Pancreas (tissue), 10 donors: ENCODE measurements at places on chromosomes 6 and 20. TPM values are rescaled to one million over a fixed set of nuclear protein-coding genes. Genes with fewer than 3 reads are reported as not detected.

DNA sequence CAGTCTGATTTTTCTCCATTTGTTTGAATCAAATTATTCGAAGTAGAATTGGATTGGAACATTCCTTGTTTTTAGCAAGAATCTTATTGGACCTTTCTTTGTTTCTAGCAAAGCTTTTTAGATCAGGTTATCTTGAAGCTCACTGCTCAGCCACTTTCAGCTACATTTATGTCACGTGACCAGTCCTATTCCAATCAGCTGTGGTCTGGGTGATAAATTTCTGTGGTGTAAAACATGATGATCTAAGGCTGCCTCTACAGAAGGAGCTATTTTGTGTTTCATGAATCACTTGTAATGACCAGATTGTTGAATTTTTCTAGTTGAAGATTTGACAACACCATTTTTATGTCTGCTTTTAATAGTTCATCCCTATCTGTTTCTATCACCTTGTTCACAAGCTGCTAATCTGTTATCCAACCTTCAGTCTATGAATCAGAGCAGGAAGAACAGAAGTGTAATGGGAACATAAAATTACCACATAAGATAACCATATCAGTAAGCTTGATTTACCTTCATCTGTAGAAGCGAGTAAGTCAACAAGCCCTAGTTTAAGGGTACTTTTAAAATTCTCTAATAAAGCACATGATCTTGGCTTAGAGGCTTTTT, 101.0 kb upstream of the MAP3K7 start:
- H3K4me3 ChIP-seq: no peak overlapping the region
- H3K27ac ChIP-seq: no peak overlapping the region
- no peak for DNase-seq
- H3K27me3 ChIP-seq: peaks cover 3% of the 10 kb centered on the region
- H3K4me1 ChIP-seq: no peaks in the 10 kb centered on the region

DNA sequence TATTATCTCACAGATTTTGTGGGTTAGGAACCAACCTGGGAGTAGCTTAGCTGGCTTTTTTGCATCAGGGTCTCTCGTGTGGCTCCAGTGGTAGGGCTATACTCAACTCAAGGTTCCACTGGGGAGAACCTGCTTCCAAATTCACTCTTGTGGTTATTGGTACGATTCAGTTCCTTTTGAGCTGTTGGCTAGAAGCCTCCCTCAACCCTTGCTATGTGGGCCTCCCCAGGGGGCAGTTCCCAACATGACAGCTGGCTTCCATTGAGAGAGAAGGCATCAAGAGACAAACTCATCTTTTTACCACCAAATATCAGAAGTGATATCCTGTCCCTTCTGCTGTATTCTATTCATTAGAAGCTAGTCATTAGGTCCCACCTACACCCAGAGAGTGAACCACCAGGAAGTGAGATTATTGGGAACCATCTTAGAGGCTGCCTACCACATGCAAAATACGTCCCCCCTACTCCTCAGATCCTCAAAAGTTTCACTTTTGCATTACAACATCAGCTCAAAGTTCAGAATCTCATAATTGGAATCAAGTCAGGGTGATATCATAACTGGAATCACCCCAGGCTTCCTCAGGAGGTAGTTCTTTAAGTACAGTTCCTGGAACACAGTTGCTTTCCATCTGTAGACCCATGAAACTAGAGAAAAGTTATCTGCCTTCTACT, 30.9 kb downstream of the MKKS start:
- H3K4me1 ChIP-seq: peaks cover 4% of the 10 kb centered on the region
- no peak overlapping the region for H3K4me3 ChIP-seq
- no peaks in the 10 kb centered on the region for H3K36me3 ChIP-seq
- no peaks in the 10 kb centered on the region for H3K27me3 ChIP-seq

- no peak for DNase-seq
- no peaks in the 10 kb centered on the region for H3K36me3 ChIP-seq
- no peak overlapping the region for H3K27ac ChIP-seq
- H3K4me1 ChIP-seq: peaks cover 10% of the 10 kb centered on the region
- no peak overlapping the region for H3K4me3 ChIP-seq
Observed at GRCh38 chr6:6560909-6561308, 27.6 kb upstream of the LY86 start.

DNA sequence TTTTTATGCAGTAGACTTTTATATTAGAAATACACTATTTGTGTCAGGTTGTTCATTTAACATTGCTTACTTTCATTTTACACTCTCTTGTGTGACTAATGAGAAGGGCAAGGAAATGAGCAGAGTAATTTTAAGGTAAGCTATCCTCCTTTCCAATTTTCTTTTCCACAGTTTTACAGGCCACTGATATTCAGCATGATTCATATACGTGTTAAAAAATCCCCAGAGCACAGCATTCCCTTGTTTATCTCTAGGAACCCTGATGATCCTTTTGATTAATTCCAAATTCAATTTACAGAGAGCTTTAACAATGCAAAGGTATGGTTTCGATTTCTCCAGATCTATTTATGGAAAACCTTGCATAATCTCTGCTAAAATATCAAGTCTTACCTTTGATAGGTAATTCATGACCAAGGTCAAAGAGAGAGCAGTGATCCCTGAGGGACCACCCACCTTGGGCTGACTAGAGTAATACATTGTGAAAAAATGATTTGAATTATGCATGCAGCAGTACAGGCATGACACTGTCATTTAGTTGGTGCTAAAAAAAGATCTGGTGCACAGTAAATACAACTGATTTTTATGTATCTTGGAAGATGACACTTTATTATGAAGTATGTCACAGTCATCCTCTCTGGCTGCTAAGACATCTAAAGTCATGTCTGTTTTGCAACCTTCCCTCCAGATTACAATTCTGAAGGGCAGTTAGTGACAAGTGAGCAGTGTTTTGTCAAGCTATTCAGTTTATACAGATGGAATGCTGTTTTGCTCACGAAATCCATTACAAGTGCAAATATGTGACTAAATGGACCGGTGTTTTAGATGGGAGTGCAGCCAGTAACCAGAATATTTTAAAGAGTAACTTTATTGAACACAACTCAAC, 736.6 kb downstream of the EPHA7 start:
- no peak for DNase-seq
- H3K36me3 ChIP-seq: no peaks in the 10 kb centered on the region
- no peak overlapping the region for H3K4me3 ChIP-seq
- H3K27me3 ChIP-seq: no peaks in the 10 kb centered on the region
- H3K4me1 ChIP-seq: no peaks in the 10 kb centered on the region

GRCh38 chr20:23449421-23449820, 3.3 kb downstream of the CST11 start:
- no peaks in the 10 kb centered on the region for H3K36me3 ChIP-seq
- no peak overlapping the region for H3K27ac ChIP-seq
- no peaks in the 10 kb centered on the region for H3K4me1 ChIP-seq
- DNase-seq: no peak

GRCh38 chr6:57313711-57314471, 3.5 kb upstream of the PRIM2 start:
- peaks cover 12% of the 10 kb centered on the region for H3K4me1 ChIP-seq
- H3K27ac ChIP-seq: no peak overlapping the region
- no peaks in the 10 kb centered on the region for H3K36me3 ChIP-seq
- H3K27me3 ChIP-seq: no peaks in the 10 kb centered on the region
- H3K4me3 ChIP-seq: no peak overlapping the region

DNA sequence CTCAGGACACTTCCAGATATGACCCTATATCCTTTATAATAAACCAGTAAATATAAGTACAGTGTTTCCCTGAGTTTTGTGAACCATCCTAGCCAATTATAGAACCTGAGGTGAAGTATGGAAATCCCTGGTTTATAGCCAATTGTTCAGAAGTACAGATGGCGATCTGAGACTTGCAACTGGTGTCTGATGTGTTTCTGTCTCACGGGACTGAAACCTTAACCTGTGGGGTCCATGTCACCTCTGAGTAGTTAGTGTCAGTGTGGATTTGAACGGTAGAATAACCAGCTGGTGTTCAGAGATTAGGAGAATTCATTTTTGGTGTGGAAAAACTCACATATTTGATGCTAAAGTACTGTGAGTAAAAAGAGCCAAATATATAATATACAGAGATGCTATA, 606.6 kb downstream of the MAFB start:
- DNase-seq: no peak
- no peak overlapping the region for H3K27ac ChIP-seq
- no peaks in the 10 kb centered on the region for H3K27me3 ChIP-seq
- H3K4me3 ChIP-seq: no peak overlapping the region
- H3K36me3 ChIP-seq: no peaks in the 10 kb centered on the region

DNA sequence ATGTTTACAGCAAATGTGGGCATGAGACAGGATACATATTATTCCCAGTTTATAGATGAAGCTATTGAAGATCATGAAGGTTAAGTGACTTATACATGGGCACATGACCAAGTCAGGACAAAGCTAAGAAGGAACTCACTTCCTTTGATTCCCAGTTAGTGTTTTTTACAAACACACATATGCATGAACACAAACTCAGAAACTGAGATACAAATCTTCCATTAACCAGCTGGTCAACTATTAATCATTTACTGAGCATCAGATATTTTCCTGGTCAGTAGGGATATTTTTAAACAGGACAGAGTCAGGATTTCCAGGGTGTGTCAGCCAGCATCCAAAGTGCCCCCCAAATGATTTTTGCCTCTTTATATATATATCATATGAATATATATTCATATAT, 222.2 kb downstream of the OGFRL1 start:
- H3K4me3 ChIP-seq: no peak overlapping the region
- H3K36me3 ChIP-seq: no peaks in the 10 kb centered on the region
- no peak for DNase-seq

- H3K27me3 ChIP-seq: no peaks in the 10 kb centered on the region
- no peaks in the 10 kb centered on the region for H3K36me3 ChIP-seq
- H3K4me1 ChIP-seq: no peaks in the 10 kb centered on the region
Observed at GRCh38 chr6:36413489-36414480, 26.3 kb upstream of the ETV7 start.

DNA sequence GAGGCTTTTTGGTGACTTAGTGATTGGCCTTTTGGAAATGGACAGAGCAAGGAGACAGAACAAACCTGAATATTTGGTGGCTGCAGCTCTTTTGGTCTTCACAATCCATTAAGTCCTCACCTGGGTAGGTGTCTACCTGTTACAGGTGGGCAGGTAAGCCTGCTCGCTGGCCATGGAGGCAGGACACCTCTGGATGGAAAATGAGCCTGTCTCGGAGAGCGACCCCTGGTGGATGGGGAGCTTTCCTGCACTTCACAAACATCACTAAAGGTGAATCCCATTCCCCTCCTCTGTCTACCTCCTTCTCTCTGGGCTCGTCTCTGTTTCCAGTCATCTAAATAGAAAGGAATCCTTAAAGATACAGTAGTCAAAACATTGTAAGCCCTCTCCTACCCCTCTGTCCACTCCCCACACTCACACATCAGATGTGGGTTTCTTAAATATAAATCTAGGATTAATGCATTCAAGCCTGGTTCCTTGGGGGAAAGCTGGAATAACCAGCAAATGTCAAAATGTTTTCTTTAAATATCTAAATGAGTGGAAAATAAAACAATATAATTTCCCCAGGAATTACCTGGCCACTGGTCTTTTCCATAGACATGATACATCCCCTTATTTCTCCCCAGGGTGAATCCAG, 304.9 kb downstream of the CDH26 start:
- H3K36me3 ChIP-seq: no peaks in the 10 kb centered on the region
- H3K4me1 ChIP-seq: no peaks in the 10 kb centered on the region
- H3K27ac ChIP-seq: no peak overlapping the region
- DNase-seq: no peak
- H3K27me3 ChIP-seq: no peaks in the 10 kb centered on the region

DNA sequence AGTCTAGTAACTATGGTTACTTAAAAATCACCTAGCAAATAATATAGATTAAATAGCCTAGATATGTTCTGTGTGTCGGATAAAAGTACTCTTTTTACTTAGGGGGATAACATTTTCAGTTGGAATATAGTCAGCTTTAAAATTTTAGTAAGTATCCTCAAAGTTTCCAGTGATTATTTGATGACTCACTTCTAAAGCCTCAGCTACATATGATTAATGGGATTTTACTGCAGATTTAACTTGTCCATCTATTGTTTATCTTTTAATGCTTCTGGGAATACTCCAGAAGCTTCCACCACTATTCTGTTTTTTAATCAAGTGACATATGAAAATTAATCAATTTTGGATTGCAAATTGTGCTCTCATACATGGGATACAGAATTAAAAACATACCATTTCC, 8.7 kb upstream of the TENT5A start:
- no peak overlapping the region for H3K4me3 ChIP-seq
- H3K27ac ChIP-seq: no peak overlapping the region
- no peaks in the 10 kb centered on the region for H3K36me3 ChIP-seq
- peaks cover 3% of the 10 kb centered on the region for H3K27me3 ChIP-seq
- DNase-seq: no peak
- peaks cover under 1% of the 10 kb centered on the region for H3K4me1 ChIP-seq

- H3K27me3 ChIP-seq: no peaks in the 10 kb centered on the region
- no peak overlapping the region for H3K27ac ChIP-seq
- no peak for DNase-seq
- no peaks in the 10 kb centered on the region for H3K4me1 ChIP-seq
Observed at GRCh38 chr6:25922301-25922700, 8.2 kb downstream of the SLC17A2 start.

DNA sequence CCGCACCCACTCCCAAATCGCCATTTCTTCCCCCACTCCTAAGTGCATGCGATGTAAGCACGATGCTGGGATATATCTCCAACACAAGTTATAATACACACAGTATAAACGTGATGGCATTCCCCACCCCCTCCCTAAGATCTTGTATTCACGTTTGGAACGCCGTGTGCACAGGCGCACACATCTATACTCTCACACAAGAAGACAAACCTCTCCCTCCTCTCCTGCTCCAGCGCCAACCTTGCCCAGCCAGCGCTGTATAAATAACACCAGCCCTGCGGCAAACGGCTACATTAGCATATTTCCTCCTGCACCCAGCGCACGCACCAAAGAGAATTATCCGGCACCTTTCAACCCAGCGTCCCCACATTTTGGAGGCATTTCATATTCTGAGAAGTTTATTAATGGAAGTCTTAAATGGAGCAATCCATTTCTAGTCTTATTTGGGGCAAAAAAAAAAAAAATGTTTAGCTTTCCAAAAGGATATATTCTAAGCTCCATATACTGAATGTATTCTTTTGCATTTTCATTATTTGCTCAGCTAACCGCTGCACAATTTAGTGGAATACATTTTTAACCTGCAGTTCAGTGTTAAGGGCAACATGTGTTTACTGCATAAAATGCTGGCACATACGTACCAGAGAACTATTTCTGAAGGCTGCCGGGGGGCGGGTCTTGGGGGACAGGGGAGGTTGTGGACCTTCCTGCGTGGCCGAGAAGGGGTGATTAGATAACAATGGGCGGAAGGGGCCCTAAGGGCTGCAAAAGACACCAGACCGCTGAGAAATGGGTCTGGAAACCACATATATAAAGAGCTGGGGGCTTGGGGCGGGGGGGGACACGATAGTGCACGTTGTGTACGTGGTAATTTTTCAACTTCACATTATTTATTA, 1.1 kb upstream of the SLC22A23 start:
- no peaks in the 10 kb centered on the region for H3K27me3 ChIP-seq
- peak overlapping the region; percentile 46 for H3K27ac ChIP-seq
- H3K4me3 ChIP-seq: peak overlapping the region; percentile 69
- H3K4me1 ChIP-seq: peaks cover 6% of the 10 kb centered on the region
- peak; percentile 54 for DNase-seq

Gene PGC
- polyA plus RNA-seq: 1.5 TPM

Gene C6orf58
- 0.23 TPM for polyA plus RNA-seq

Gene IL17F
- polyA plus RNA-seq: not detected
